Foreskin keratinocyte (primary cell): ENCODE measurements at places on chromosomes 7 and 10. TPM values are rescaled to one million over a fixed set of nuclear protein-coding genes. Genes with fewer than 3 reads are reported as not detected.

GRCh38 chr7:8236780-8237407, 25.1 kb downstream of the ICA1 start:
- no peak for DNase-seq

DNA sequence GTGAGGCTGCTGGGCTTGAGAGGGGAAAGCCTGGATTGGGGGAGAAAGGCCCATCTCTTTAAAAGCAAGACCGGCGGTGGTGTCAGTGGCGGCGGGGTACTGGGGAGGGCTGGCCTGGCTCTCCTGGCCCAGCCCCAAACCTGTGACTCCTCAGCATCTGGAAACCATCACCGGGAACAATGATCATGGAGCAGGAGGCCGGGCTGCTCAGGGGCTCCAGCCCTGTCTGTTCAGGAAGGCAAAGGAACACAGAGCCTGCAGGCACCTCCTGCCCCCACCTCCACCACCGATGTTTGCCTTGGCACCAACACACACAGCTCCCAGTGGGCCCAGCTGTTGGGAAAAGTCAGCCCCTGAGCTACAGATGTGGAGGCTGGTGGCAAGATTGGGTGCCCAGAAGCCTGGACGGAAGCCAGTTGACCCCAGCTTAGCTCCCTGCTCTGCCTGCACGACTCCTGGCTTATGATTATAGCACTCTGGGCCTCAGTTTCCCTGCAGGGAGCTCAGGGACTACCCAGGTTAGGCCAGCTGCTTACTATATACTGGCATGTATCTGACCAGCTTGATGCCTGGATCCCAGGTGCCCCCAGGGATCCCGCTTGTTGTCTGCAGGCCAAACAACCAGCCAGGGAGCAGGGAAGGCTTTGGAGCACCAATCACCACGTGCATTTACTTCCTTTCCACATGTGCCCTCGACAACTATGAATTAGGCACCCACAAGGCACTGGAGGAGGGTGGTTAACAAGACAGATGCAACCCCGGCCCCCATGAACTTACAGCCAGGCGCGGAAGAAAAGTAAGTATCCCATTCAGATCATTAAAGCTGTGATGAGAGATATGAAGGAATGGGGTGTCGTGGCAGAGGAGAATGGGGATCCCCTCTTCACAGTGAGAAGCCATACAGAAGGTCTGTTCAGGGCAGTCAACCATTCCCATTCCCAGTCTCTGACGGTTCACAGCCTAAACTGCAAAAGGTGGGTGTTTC, 37.3 kb downstream of the ZCCHC24 start:
- DNase-seq = no peak

ZMYND11 gene
- total RNA-seq = 40.4 and 41.4 TPM in 2 replicates

LAMB1 gene
- 179 and 219 TPM in 2 replicates for total RNA-seq

OR2A7 gene
- 3.3 and 11.6 TPM in 2 replicates for total RNA-seq
